Activated CD4-positive, alpha-beta T cell treated with anti-CD3 and anti-CD28 coated beads, Interleukin-2, amount 50 U/mL, for 24 hours (primary cell): ENCODE measurements at places on chromosomes 5 and 9.

- no peak for DNase-seq
These were observed 49.4 kb upstream of the LRRC19 start for GRCh38 chr9:27054841-27055240.

DNA sequence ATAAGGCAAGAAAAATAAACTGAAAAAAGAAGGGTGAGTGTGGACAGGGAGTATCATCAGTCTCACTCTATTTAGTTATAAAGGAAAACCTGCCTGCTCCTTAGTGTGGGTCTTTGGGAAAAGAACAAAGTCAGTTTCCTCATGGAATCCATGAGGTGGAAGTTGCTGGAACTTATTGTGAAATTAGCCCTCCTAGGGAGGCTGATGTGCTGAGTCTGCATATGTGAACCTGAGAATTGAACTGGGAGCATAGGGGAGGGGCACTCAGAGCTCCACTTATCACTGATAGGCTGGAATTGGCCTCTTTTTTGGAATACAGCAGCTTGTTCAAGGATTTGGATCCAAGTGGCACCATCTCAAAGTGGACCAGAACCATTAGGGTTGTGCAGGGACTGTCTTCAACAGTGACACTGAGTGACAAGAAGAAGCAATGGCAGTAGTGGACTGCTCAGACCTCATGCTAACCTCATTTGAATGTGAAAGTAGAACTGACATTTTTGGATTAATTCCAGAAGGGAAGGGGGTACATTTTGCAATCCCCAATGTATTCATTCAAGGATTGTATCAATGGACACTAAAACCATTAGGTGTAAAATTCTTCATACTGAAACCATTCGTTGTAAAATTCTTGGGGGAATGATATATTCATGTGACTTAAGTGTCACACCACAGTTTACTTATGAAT, 103.6 kb upstream of the KLF9 start:
- no peak for DNase-seq

DNA sequence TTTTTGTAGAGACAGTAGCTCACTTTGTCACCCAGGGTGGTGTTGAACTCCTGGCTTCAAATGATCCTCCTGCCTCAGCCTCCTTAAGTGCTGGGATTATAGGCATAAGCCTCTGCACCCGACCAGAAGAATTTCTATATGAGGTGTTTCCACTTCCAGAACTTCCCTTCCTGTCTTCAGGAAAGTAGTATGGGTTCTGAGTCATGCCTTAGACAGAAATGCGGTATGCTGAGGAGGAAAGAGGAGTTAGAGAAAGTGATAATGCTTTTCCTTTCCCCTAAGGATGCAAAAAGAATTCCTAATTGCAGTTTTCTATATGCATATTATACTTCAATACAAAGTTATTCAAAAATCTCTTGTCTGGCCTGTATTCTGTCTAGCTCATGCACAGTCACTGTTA, 16.4 kb upstream of the ADAMTSL1 start:
- no peak for DNase-seq

DNA sequence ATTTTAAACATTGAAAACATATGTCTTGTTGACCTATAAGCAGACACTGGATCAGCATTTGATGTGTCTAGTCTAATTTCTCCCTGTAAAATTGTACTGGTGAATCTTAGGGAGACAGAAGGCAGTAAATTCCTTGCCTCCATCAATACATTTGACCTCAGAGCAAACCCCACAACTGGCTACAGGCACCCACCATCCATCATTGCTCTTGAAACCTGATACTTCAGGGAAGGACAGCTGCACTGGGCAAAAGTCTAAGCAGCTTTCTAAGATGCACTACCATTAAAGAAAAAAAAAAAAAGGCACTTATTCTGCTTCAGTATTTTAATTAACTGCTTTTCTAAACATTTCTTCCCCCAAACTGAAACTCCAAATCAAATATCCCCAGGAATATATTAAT, 1051.3 kb upstream of the DMAC1 start:
- DNase-seq, result no peak

- DNase-seq, result no peak
These were observed at the start of gene SLC25A48 for GRCh38 chr5:135834639-135835529. SLC25A48 (plus strand) TSS chr5:135834663; CDS start chr5:135834848, 185 bp downstream.

GRCh38 chr5:138874771-138875551, at the start of gene LRRTM2:
LRRTM2 (minus strand) TSS chr5:138875335; CDS start chr5:138874911, 424 bp downstream.
- no peak for DNase-seq

- no peak for DNase-seq
These were observed 45.2 kb upstream of the IL6ST start for GRCh38 chr5:56039985-56040384.

DNA sequence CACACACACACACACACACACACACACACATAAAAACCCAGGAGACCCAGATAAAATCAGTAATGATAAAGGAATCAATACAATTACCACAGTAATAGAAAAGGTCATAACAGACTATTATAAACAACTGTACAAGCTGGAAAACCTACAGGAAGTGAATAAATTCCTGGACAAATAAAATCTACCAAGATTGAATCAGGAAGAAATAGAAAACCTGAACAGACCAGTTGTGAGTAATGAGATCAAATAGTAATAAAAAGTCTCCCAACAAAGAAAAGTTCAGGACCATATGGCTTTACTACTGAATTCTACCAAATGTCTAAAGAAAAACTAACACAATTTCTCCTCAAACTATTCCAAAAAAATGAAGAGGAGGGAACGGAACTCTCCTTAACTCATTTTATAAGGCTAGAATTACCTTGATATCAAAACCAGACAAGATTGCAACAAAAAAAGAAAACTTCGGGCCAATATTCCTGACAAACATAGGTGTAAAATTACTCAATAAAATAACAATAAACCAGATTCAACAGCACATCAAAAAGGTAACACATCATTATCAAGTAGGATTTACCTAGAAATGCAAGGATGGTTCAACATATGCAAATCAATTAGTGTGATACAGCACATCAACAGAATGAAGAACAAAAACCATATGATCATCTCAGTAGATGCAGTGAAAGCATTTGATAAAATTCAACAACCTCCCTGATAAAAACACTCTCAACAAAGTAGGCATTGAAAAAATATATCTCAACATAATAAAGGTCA, 325.2 kb upstream of the POU5F2 start:
- DNase-seq, result no peak

DNA sequence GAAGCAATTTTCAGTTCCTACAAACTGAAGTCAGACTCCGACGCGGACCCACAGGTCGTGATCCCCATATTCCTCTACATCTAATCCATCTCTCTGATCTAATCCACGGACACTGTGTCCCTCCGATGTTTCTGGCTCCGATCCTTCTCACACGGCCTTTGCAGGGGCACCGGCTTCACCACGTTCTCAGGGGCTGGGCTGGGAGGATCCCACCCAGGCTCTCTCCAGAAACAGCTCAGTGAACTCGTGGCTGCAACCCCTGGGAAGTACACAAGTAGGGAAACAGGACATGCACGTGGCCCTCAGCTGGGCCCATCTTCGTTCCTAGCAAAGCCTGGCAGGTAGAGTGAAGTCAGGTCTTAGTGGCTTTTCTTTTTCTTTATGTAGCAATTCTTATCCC, 49.1 kb upstream of the OLFM1 start:
- no peak for DNase-seq

DNA sequence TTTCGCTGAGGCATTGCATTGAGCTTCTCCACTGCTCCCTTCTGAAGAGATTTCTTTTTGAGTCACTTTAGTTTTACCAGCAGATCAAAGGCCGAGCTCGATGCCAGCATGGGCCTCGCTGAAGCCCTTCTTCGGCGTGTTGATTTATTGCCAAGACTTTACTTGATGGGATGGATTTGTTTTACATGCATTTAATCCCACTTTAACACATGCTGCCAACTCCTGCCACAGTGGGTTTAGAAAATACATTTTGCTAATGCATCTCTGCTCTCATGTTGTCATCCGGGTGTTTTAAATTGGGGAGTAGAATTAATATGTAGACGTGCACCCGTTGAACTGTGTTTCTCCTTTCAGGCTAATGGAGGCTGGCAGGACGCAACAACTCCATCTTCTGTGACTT, 218.3 kb downstream of the PBX3 start:
- no peak for DNase-seq
